ENCODE measurements at places on chromosomes 6 and 20.

DNA sequence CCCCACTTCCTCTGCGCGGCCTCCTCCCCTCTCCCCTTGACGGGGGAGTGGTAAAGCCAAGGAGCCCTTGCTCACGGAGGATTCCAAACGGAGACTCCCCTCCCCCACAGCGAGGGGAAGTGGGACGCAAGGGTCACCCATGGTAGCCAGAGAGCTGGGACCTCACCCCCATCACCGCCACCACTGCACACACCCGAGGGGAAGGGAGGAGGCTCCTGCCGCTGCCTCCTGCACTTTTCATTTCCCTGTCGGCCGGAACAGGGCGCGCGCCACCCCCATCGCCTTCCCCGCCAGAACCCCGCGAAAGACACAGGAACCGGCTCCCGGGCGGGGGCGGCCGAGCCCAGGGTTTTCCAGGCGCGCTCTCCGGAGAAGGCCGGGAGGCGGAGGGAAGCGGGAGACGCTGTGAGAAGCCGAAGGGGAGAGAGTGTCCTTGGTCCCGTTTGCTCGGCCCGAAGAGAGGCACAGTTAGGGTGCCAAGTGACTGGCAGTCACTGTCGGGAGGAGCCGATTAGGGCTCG, 789 bp downstream of the CCND3 start:
- no peak for DNase-seq

GRCh38 chr6:138290423-138290962, 72.2 kb upstream of the PBOV1 start:
- DNase-seq = no peak

DNA sequence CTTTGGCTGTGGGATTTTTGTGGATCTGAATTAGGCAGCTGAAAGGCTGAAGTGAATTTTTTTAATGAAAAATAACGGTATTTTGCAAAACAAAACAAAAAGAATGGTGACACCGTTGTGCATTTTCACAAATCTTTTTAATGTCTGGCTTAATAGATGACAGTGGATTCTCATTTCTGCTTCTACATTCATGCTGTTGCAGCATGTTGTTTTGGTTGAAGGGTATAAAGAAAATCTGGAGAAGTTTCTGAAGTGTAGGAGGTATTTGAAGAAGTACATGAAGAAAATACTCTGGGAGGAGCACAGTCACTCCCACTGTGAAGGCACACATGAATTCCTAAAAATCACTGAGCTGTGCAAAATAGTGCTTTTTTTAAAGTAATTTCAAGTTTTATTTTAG, 3.1 kb upstream of the MAP3K5 start:
- no peak for DNase-seq

DNA sequence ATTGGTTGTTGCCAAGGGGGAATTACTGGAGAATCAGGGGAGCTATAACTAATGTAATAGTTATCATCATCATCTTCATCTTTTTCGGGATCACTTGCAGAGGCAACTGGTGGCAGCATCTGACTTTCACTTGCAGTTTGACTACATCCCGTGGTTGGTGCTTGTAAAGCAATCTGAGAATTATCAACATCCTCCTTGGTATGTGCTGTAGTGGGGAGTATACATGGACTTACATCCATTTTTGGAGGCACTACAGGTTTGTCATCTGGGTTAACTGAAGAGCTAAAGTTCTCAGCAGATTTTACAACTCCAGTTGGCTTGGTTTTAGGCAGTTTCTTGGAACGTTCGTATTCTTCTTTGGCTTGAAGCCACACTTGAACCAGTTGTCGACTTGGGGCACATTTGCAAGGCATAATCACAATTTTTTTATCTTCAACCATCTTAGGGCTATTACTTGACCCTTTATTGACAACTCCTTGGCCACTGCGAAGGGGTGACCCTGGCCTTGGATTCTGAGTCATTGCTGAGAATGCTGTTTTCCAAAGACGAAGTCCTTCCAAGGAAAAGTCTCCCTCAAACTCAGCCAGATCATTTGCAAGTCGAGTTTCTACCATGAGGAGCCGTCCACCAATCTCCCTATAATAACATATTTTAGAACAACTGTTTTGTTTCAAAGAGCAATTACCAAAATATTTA, 115.5 kb downstream of the REV3L start:
- DNase-seq = no peak

DNA sequence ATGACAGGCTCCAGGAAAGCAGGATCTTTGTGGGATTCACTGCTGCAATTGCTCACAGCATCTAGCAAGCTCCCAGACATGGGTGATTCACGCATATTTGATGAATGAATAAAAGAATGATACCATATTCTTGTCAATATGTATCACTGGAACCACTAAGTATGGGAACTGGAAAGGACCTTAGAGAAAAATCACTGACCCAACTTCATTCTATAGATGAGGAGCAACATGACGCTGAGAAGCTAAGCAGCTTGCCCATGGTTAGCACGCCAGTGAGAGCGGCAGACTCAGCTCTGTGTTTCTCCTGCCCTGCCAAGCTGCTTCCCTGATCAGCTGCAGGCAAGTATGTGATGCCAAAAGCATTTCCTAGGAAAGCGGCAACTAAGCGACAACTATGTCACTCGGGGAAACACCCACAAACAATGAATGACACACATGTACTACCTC, 66.8 kb downstream of the PPP1R3G start:
- DNase-seq = no peak

All from cortex of kidney (tissue), 1 donor.